ENCODE measurements at places on chromosomes 11 and 22.

DNA sequence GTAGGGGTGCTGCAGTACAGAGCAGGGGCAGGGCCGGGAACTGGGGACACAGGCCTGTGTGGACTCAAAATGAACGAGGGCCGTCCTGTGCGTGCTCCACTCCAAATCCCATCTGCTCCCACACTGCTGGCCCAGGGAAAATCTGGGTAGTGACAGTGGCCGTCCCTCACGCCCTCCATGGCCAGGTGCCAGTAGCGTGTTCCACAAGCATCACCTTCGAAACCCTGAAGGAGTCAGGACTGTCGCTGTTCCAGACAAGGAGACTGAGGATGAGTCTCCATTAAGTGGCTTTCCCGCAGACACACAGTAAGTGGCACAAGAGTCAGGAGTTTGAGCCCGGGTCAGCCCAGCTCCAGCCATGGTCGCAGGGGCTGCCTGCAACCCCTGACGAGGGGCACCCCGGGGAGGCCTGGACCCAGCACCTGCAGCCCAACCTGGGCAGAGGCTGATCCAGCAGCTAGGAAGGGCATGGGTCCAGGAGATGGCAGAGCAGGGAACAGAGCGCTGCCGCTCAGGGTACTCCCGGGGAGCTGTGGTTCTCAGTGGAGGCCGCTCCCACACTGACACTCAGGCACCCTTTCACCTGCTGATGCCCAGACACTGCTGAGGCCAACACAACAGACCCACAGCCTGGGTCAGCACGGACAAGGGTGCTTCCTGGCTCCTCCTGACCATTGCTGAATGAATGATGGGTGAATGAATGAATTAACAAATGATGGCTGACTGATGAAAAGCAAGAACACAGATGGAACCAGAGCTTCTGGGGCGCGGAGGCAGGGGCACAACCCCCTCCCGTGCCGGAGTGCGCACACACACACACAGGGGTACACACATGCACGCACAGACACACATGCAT, 35.3 kb downstream of the IGF2 start:
- no peak for DNase-seq

DNA sequence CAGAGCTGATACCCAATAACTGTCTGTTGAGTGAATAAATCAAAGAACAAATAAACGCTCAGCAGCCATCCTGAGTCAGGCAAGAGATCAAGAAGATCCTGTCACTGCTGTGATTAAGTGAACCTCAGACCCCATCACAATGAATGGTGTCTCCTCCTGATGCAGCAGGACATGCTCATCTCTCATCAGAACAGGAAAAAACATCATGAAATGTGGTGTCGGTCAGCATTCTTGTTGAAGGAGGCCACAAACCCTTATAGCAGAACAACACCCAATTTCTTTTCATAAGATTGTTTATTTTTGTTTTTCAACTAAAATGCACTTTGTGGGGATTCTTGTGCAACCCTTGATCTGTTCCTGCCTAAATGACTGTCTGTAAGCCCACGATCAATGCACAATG, 60.3 kb downstream of the SYTL2 start:
- DNase-seq = no peak

DNA sequence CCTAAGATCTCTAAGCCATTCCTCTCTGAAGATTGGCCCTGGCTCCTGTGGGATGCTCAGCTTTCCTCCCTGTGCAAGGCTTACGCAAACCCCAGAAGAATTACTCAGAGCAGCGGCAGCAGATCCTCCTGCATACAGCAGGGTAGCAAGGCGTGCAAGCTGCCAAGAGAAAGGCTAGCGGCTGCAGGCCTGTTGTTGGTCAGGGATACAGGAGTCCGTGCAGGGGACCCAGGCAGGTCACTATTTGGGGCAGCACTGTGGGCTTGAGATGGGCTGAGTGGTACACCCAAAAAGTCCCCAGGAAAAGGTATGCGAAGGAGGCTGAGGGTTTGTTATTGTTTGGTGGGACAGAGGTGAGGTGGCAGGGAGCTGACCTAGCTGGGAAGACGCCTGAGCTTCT, 1.5 kb downstream of the GLB1L2 start:
- no peak for DNase-seq

DNA sequence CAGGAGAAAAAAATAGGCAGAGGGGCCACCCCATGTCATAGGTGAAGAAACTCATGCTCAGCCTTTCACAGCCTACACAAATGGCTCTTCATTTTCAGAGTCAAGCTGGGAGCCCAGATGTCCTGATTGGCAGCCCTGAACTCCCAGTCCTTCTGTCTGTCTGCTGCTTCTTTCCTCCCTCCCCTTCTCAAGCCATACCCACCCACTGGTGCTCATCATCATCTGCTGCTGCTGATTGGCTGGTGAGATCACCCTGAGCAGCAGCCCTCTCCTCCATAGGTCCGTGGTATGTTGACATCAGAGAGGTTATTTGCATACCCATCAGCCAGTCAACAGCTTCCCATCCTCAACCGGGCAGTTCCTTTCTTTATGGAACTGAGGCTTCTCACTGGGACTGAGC, 46.1 kb upstream of the PRDM11 start:
- peak; percentile 16 for DNase-seq

DNA sequence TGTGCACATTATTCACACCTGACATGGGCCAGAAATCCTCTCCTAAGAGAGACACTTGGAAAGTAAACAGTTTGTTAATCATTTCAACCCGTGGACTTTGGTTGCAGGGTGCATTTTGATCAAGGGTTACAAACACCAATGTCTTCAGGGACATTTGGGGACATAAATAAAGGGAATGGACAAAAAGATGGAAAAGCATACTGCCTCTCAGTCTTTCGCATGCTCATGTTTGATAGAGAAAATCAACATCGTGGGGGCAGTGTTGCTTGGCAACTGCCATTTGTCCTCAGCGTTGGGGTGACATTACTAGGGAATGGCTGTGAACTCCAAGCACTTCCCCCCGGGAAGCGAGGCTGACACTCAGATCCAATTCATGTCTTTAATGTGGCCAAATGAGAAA, 114.7 kb upstream of the OR4B1 start:
- DNase-seq = no peak

DNA sequence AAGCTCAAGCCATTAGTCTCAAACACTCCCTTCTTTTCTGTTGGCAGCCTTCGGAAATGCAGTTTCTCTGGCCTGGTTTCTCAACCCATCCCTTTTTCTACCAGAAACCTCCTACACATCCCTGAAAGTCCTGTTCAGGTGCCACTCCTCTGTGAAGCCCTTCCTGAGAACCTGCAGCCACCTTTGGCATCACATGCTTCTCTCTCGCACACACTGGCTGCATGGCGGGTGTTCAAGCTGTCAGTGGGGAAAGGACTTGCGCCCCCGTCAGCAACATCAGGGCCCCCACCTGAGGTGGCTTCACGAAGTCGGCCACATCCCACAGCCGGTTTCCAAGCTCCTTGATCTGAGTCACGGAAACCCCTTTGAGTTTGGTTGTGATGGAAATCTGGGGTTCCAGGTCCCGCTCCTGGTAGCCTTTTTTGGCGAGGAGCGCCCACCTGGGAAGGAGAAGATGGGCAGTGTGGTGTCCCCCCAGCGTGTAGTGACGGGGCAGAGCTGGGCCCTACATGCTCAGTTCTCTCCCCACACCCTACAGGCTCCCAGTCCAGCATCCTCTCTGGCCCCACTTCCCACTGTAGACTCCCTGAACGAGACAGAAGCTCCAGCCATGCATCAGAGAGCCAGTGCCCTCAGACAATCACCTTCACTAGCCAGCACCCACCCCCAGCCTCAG, 1.7 kb upstream of the LRRC74B start:
- no peak for DNase-seq

DNA sequence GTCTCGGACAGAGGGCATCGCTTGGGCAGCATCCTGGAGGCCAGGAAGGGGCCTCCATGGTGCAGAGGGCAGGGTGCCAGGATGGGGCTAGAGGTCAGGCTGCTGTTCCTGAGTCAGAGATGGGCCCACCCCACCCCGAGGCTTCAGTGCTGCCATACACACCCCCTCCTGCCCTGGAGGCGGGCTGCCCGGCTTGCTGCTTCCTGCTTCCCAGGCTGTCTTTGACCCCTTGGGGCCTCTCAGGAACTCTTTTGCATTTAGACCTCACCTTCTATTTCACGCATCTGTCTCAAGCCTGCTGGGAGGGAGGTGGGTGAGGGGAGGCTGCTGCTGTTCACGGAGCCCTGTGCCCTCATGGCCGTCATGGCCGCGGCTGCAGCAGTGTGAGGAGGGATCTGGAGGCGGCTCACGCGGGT, 6.6 kb upstream of the GRAMD4 start:
- DNase-seq = no peak

DNA sequence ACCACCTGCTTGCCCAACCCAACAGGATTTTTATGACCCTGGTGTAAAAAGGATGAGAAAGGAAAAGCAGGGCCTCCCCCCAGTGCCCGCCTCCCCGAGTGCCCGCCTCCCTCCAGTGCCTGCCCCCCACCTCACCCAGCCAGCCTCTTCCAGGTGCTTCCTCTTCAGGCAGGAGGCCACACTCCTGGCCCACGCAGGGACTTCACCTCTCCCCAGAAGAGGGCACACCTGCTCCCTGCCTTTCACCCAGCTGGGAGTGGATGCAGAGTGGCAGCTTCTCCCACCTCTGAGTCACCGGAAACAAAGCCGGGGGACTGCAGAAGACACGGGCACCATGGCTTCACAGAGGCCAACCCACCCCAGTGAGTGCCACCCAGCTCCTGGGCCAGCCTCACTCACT, 16.1 kb downstream of the CPT1A start:
- no peak for DNase-seq

GRCh38 chr11:16392616-16393015, 36.3 kb upstream of the SOX6 start:
- DNase-seq = no peak

DNA sequence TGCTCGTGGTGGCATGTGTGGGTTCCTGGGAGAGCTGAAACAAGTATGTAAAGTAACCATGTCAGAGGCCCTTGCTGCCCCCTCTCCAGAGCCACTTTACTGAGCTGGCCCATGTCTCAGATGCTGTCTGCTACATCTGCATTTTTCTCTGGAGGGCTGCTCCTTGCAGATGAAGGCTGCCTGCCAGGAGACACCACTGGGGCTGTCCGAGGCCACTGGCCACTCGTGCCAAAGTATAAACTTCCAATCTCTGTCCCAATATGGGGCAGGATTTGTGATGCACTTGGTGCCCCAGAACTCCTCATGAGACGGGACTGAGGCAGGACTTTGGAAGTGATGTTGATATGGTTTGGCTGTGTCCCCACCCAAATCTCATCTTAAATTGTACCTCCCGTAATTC, 478.4 kb upstream of the B3GAT1 start:
- no peak for DNase-seq

DNA sequence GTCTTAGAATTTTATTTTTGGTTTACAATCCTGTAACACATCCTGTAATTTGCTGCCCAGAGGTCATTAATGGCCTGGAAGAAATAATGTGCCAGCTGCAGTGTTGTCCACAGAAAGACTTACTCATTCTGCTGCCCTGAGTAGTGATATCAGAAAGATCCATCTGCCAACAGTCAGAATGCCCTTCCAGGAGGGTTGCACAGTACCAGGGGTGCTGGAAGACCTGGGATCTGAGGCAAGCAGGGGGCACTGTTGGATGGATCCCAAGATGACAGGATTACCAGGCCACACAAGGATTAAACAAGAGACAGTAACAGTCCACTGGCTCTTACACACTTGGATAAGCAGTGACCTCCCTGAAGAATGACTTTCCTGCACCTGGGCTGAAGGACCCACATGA, 93.8 kb upstream of the TOP3B start:
- DNase-seq = no peak

- DNase-seq = peak; percentile 23
Measured at GRCh38 chr11:59224351-59224928, 11.7 kb upstream of the MPEG1 start.

DNA sequence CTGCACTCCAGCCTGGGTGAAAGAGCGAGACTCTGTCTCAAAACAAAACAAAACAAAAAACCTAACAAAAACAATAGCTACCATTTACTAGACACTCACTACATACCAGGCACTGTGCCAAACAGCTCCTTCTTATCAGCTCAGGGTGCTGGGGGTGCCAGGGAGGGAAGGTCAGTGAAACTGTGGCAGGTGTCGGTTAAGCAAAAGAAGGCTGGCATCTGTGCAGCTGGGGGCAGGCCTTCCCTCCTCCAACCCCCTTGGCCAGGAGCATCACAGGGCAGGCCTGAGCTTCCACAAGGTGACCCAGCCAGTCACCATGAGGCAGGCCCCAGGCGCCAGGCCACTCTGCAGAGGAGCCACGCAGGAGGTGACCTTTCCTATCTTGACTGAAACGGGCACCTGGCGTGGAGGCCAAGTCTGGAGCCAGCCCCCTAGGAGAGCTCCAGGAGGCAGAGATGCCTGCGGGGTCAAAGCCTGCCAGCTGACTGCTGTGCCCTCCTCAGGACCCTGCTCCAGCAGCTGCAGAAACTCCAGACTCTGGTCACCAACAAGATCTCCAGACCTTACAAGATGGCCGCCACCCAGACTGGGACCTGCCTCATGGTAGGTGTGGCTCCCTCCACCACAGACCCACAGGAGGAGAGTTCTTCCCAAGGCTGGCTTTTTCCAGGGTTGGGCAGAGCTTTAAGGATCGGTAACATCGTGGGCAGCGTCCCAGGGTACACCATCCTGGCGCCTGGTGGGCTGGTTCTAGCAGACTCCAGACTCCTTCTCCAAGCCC, 31.3 kb upstream of the DGKZ start:
- DNase-seq = no peak

GRCh38 chr11:112167145-112167544, at the start of gene TEX12:
TEX12 (plus strand) TSS chr11:112167372; CDS start chr11:112169269, 1,897 bp downstream.
- no peak for DNase-seq
